Pancreas (tissue), 10 donors: ENCODE measurements at places on chromosomes 16 and 17. TPM values are rescaled to one million over a fixed set of nuclear protein-coding genes. Genes with fewer than 3 reads are reported as not detected.

- DNase-seq = no peak
These were observed 7.5 kb upstream of the NOS2 start for GRCh38 chr17:27807567-27808470.

GRCh38 chr16:55333684-55334083, 9.7 kb downstream of the IRX6 start:
- no peak for DNase-seq

GRCh38 chr17:41307647-41308046, 1.5 kb downstream of the KRTAP16-1 start:
- no peak for DNase-seq

GRCh38 chr17:4605826-4606225, 21.5 kb downstream of the SMTNL2 start:
- DNase-seq = no peak

GRCh38 chr16:1723450-1724147, 17.6 kb downstream of the MAPK8IP3 start:
- no peak for DNase-seq

GRCh38 chr16:73308771-73309170, 260.8 kb upstream of the ZFHX3 start:
- no peak for DNase-seq

DNA sequence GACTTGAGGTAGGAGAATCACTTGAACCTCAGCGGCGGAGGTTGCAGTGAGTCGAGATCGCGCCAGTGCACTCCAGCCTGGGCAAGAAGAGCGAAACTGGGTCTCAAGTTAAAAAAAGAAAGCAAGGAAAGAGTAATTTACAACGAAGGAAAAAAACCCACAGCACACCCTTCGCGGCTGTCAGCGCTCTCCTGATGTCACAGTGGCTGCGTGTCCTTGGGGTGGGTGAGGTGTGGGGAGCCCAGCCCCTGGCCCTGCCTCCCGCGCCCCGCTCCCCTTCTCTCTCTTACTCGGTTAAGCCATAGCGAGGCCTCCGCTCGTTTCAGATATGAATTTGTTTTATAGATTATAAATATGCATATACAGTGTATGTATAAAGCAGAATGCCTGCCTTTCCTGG, 740 bp upstream of the JPT2 start:
- no peak for DNase-seq

C17orf113 gene
- 1.8 TPM for total RNA-seq

PITPNM3 gene
- total RNA-seq = 1.3 TPM

SYCE1L gene
- total RNA-seq = 3.2 TPM
